ENCODE measurements at places on chromosomes 11 and 22.
A peak's percentile ranks its signal among the peaks of the same experiment; 100 is the strongest.

- DNase-seq: no peak
Observed at GRCh38 chr22:23204541-23205157, 24.3 kb downstream of the BCR start.

- no peak for DNase-seq
Observed at GRCh38 chr11:106415510-106415909, 338.0 kb downstream of the AASDHPPT start.

DNA sequence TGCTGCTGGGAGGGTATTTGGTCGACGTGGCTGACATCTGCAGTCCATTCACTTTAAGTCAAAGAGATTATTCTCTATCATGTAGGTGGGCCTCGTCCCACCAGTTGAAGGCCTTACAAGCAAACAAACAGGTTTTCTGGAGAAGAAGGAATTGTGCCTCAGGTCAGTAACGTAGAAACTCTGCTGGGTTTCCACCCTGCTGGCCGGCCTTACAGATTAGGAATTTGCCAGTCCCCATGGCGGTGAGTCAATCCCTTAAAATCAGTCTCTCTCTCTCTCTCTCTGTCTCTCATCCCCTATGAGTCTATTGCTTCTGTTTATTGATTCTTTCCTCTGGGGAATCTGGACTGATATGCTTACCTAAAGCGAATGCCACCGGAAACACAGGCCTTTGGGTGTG is 75.4 kb upstream of the FGF3 start:
- no peak for DNase-seq

GRCh38 chr22:43337385-43337784 is 5.8 kb downstream of the SCUBE1 start:
- DNase-seq: no peak

- no peak for DNase-seq
Observed at GRCh38 chr11:63599211-63600122, 14.8 kb downstream of the PLAAT3 start.

DNA sequence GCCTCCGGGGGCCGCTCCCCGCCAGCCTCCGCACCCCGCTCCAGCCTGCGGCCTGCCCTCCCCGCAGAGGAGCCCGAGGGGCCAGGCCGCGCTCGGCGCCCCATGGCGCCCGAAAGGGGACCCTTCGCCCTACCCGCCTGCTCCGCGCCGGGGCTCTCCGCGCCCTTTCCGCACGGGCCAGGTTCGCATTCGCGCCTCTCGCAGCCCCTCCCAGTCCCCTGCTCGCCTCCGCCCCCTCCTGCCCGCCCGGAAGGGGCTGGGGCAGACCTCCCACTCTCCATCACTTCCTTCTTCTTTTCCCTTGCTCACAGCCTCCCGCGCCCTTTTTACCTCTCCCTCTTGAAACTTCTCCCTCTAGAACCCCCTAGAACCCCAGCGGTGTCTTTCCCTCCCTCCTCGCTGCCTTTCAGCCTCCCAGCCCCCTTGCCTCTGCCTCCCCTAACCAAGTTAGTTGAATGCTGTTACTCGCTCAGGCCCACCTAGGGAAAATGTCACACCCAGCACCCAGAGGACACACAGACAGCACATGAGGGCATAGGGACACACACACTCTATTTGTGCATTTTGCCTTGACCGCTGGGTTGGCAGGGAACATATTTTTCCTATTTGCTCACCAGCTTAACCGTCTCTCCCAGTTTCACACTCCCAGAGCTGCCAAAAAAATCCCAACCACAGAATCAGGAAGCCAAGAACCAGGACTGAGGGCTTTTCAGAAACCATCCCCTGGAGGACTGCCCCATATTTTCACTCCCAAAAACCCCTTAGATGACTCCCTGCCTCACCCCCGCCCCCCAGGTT is at the start of gene SLC43A3:
SLC43A3 (minus strand) TSS at position 193 of the 798 bp plus-strand sequence. CDS start 949 bp downstream, outside the sequence.
- peak; percentile 40 for DNase-seq

DNA sequence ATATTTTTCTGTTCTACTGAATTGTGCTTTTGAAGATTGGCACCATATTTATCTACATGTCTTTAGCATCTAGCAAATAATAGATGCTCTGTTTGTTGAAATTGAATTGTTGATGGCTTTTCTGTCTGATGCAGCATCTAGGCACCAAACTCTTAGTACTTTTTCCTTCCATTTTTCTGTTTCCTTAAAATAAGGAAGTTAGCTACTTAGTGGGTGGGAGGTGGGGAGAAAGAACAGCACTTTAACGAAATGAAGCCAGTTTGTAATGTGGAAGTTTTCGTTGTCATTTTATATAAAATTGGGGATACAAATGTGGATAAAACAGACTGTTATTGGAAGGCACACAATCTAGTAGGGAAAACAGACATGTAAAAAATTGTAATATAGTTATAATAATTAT is 76.6 kb downstream of the HIPK3 start:
- DNase-seq: no peak

DNA sequence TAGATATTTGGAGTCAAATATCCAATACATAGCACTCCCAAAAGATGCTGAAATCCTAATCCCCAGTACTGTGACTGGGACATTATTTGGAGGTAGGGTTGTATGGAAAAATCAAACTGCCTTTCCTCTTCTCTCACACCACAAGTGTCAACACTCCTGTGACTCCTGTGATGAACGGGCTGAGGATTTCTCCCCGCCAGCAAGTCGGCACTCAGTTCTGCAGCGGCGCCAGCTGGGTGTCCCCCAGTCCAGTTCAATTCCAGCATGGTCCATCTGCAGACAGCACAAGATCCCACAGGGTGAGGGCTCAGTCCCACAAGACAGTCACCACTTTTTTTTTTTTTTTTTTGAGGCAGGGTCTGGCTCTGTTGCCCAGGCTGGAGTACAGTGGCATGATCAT is 4.3 kb upstream of the PARVB start:
- DNase-seq: no peak

GRCh38 chr22:17866127-17866526 is 91.9 kb upstream of the BID start:
- DNase-seq: no peak

- DNase-seq: no peak
Observed at GRCh38 chr11:12121517-12121916, 11.1 kb downstream of the MICAL2 start.

- DNase-seq: no peak
Observed at GRCh38 chr11:59770319-59770718, 15.1 kb downstream of the STX3 start.

GRCh38 chr11:121715405-121715804 is 262.6 kb upstream of the SORL1-AS1 start:
- DNase-seq: no peak

DNA sequence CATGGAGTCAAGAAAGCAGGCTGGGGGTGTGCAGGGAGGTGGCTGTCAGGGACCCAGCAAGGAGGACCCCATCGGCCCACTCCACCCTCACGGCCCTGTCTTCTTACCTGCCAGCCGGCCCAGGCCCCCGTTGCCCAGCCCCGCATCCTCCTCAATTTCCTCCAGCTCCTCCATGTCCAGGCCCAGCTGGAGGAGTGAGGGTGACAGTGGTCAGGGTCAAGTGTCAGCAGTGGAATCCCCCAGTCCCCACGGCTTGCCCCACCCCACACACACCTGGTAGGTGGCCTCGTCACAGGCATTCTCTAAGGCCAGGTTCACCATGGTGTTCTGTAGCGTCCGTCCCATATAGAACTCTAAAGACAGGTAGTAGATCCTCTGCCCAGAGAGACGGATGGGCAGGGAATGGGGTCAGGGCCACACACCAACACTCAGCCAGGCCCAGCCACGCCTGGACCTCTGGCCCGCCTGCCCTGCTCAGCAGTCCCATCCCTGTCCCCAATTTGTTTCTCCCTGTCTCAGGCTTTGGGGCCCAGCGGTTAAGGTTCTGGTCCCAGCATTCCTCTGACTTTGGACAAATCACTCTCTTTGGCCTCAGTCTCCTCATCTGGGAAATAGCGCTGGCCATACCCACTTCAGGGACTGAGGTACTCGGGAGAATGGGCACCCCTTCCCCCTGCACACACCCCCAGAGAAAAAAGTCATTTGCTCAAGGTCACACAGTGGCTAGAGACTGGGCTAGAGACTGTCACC is 1.3 kb downstream of the PYGM start:
- no peak for DNase-seq

DNA sequence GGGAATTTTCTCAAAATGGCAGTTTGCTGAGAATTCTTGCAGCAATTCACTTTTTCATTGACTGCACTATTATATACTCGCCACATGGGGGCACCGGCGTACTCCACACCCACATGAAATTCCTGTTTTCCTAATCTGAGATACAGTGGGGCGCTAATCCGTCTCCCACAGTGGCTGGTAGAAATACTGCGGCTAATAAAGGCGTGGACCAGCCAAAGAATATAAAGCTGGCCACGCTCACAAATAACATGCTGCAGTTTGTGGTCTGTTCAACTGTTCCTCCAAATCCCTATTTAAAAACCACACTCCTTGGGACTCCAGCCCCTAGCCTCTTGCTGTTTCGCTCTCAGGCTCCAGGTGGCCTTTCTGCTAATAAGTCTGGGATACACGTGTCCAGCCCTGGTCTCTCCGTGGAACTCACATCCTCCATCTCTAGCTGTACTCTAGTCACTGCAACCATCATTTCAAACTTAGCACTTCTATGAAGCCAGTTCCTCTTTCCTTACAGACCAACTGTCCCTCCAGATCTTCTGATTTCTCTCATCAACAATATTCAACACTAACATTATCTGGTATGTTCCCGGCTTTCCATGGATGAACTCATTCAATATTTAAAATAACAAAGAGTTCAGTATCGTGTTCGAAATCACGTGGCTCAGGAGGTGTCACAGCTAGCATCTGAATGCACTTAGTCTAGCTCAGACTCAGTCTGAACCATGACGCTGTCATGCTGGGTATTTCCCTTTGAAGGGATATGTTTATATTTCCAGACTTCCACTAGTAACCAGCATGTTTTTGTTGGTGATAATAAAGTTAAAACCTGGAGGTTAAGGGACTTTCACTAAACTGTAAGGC is 22.0 kb downstream of the TBRG1 start:
- no peak for DNase-seq

GRCh38 chr22:50548040-50548920 is 2.6 kb downstream of the KLHDC7B start:
- no peak for DNase-seq

DNA sequence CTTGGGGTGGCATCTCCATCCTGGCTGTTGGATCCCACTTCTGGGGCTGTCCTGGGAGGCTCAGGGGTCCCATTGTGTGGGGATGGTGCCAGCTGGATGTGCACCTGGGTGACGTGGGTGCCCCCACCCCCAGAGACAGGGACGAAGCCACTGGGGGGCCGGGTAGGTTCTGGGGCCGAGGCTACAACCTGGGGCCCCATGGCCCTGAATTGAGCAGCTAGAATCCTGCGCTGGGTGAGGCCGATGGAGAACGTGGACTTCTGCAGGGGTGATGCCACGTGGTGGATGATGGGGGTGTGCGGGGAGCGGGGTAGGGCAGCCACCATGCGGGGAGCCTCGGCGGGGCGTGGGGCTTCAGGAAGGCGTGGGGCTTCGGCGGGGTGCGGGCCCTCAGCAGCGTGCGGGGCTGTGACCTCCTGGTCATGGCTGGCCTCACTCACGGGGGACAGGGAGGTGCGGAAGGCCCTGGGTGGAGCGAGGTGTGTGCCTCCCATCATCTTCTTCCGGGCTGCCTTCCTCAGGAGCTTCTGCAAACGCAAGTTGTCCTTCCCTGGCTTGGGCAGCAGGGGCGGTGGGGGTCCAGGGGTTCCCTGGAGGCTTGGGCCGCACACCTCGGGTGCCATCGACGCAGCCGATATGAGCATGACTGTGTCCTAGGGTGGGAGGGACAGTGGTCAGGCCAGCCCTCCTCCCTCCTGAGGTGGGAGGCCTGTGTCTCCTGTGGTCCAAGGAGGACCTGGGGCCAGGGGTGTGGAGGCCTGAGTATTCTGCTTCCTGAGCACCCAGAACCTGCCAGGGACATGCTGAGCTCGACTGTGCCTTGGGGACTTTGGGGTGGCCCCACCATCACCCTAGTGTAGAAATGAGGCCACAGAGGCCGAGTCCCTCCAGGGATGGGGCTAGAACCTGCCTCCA is 1.5 kb downstream of the PRR33 start:
- no peak for DNase-seq

- DNase-seq: no peak
Observed at GRCh38 chr22:36578619-36579018, 49.7 kb upstream of the EIF3D start.

GRCh38 chr22:45656577-45656976 is 15.1 kb upstream of the ATXN10 start:
- DNase-seq: no peak

- no peak for DNase-seq
Observed at GRCh38 chr11:56852131-56852530, 103.6 kb upstream of the OR9G4 start.

GRCh38 chr11:74754507-74755252 is 6.0 kb downstream of the RNF169 start:
- no peak for DNase-seq

GRCh38 chr11:65301491-65302329 is 13.0 kb upstream of the CDC42EP2 start:
- DNase-seq: no peak

- DNase-seq: no peak
Observed at GRCh38 chr22:30371981-30372380, 15.2 kb downstream of the CCDC157 start.

GRCh38 chr11:82183346-82183745 is 550.3 kb downstream of the FAM181B start:
- no peak for DNase-seq

DNA sequence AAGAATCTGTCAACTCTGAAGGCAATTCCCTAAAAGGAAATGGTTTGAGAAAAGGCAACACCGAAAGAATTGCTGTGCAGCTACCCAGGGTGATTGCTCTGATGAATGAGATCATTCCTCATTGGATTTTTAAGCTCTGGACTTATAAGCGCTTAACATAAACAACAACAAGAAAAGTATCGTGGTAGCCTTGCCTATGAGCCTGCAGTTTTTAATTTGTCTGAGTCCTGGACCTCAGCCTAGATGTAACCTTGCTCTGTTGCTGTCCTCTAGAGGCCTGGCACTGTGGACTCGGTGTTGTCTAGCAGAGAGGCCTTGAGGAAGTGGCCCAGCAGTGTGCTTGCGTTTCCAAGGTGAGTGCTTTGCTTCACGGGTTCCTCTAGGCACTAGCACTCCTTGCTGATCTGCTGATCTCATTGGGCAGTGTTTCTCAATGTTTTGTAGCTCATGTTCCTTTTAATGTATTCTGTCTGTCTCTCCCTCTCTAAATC is 20.4 kb downstream of the CCDC81 start:
- DNase-seq: no peak

- DNase-seq: no peak
Observed at GRCh38 chr22:29737251-29738117, 17.7 kb downstream of the CABP7 start.

DNA sequence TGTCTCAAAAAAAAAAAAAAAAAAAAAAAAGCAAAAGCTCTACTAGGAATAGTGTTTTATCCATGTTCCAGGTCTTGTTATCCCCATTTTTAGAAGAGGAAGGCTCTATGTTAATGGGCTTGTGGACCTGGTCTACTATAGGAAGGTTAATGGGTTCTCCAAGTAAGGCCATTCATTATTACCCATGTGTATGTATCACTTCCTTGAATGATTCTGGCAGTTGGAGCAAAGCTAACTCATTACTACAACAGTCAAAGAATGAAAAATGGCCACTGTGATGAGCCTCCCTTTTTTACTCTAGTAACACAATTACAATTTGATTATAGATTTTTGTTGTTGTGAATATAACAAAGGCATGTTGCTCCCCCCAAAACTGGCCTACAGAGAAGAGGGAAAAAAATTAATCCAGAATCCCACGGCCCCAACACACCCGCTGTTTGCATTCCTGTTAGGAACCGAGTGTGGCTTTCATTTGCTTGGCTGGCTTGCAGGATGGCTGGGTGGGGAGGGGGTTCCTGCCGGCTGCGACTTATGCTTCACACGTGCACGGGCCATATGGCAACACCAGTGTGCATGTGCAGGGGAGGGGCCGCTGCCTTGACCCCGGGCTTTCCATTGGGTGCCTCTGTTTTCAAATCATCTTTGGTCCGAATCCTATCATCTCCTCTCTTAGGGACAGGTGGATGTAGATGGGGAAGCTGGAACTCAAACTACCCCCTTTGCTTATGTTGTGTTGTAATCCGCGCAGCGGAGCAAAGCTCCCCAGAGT is 148.8 kb downstream of the HIPK3 start:
- DNase-seq: no peak

Measured in iPS DF 19.7 (cell line).